Hypothalamus (tissue), 51 donors: ENCODE measurements at places on chromosomes 3 and 15.

GRCh38 chr3:14879211-14879874, 60.6 kb downstream of the FGD5 start:
- no peak for DNase-seq

GRCh38 chr3:148535001-148535400, 162.7 kb upstream of the AGTR1 start:
- no peak for DNase-seq

- DNase-seq = peak; percentile 1
Observed at GRCh38 chr3:109532257-109533216, 195.2 kb upstream of the DPPA4 start.

GRCh38 chr3:187841560-187841959, 96.3 kb upstream of the BCL6 start:
- DNase-seq = no peak

GRCh38 chr3:70990185-70990584, 593.3 kb downstream of the FOXP1 start:
- no peak for DNase-seq
